ENCODE measurements at places on chromosomes 4 and X. TPM values are rescaled to one million over a fixed set of nuclear protein-coding genes. Genes with fewer than 3 reads are reported as not detected.

NEUROG2 gene
- 0.90 TPM for total RNA-seq

TCEAL5 gene
- 63.7 TPM for total RNA-seq

DNA sequence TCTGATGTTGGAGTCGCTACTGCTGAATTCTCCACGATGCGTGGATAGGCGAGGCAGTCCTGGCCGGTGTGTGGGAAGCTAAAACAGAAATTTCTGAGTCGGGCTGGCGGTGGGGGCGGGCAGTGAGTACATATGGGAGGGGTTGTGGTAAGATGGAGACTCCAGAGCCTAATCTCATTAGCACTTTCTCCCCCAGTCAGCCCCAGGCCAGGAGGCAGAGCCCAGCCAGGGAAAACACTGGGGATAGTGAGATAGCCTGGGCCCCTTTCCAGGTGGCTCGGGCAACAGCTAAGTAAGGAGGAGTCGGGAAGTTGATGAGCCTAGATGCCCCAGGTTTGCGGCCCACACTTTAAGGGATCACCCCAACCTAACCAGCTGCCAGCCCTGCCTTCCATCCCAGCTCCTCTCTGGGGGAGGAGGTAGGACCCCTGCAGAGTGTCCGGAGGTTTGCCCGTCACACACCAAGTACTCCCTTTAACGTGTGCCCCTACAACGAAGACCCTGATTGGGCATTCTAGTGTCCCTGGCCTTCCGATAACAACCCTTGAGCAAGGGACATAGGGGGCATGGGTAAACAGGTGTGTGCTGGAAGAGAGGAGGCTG lies 2.4 kb upstream of the LOC101059915 start:
- DNase-seq, result no peak

- DNase-seq, result no peak
These were observed 37.5 kb upstream of the MAOA start for GRCh38 chrX:43618366-43619205.

RTL3 gene
- total RNA-seq, result not detected

CLNK gene
- not detected for total RNA-seq

P2RY8 gene
- not detected for total RNA-seq

DNA sequence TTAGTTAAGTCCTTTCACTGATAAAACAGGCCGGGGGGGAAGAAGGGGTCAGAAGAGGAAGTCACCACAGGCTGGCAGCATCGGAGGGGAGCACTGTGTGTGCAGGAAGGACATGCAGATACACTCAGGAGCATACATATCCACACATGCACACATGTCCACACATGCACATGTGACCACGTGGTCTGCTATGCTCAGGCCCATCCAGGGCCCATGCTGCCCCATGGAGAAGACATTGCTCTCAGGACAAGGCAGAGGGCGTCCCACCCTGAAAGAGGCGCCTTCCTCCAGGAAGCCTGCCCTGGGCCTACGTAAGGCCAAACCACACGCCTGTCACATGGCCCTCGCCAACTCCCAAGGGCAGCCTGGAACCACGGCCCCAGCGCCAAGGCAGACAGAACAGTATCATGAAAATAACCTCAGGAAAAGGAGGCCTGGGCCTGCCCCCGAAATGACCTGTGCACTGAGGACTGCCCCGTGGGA lies 15.8 kb downstream of the WDR1 start:
- DNase-seq, result no peak

GRCh38 chrX:46686003-46686645 lies 72.8 kb downstream of the SLC9A7 start:
- DNase-seq, result no peak

DNA sequence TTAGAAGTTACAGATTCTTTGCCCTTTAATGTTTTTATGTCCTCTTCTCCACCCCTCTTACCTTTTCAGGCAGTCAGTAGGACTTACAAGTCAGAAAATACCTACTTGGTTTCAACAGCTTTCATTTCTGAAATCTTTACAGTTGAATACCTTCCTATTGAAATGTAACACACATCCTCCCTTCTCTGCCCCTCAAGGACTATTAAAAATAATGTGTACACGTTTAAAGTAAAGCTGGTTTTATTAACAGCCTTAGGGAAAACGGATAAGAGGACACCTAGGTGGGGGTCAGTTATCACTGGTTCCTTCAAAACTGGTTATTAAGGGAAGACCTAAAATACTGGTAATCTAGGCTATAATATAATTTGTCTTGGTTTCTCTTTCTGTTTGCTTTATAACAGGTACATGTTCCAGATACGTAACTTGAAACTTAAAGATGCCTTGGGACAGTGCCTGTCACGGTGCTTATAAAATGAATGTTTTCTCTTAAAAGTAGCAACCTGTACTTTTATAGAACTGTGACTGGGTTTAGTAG lies 1.8 kb downstream of the CCSER1 start:
- no peak for DNase-seq

GRCh38 chr4:93289831-93290230 lies 538.7 kb upstream of the ATOH1 start:
- no peak for DNase-seq

WFS1 gene
- total RNA-seq, result 63.8 TPM

DNA sequence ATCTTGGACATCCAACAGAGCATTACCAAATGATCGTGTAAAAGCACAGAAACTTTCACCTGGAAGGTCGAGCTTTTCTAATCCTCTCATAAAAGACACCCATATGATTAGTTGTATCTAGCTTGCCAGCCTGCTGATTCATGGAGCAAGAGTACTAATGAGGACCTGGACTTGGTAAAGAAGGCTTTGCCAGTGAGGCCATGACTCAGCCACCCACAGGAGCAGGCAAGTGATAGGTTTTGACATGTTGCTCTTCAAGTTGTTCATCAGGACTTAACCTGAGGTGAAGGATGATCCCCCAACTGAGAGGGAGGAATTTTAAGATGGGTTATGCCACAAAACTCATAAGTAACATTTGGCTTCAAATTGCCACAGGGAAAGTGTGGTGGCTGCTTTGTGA lies 24.7 kb upstream of the EPGN start:
- DNase-seq, result no peak

GRCh38 chrX:53526999-53527398 lies 92.8 kb upstream of the HSD17B10 start:
- DNase-seq, result no peak

DNA sequence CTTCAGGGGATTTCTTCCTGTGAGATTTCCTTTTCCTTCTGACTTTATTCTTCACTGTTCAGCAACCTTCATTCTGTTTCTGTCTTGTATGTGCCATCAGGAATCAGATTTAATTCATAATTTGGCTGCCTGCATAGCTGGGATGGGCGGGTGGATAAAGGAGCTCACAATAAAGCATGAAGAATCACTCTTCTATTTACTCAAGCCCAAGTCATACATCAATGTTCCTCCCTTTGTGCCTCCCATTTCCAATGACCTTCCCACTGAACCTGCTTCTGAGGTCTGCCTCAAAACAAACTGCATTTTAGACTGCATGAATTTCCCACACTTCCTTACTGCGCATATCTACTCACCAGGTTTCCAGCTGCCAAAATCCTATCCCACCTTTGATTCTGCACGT lies 14.0 kb downstream of the PDGFC start:
- no peak for DNase-seq

CTAG1A gene
- total RNA-seq, result not detected

DNA sequence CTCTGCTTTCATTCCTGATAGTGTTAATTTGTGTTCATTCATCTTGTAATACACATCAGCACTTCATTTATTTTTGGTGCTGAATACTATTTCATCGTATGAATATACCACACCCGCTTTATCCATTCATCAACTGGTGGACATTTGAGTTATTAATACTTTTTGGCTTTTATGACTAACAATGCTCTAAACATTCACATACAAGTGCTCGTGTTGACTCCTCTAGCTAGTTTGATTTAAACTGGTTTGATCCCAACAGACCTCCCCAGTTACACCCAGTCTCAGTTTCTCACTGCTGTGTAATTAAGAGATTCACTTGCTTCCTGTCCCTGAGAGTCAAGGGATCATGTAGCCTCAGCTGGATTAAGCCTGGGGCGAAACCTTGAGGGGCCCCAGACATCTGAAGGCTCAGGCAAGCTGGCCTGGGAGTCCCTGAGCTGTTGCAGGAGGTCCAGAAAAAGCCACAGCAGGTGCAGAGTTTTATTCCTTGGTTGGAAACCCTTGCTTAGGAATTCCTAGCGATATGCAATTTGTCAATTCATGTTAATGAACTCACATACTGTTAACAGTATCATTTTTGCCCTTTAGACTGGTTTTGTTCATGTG lies 52.8 kb upstream of the CLDN24 start:
- no peak for DNase-seq

- DNase-seq, result no peak
These were observed 52.3 kb downstream of the C4orf51 start for GRCh38 chr4:145732001-145732815.

GRCh38 chr4:53557669-53558064 lies 33.6 kb downstream of the LNX1 start:
- no peak for DNase-seq

RAB39B gene
- 19.0 TPM for total RNA-seq

GRCh38 chr4:10554121-10554520 lies 96.9 kb upstream of the ZNF518B start:
- DNase-seq, result no peak

GRCh38 chr4:119025916-119026661 lies 109.5 kb upstream of the MYOZ2 start:
- no peak for DNase-seq

DNA sequence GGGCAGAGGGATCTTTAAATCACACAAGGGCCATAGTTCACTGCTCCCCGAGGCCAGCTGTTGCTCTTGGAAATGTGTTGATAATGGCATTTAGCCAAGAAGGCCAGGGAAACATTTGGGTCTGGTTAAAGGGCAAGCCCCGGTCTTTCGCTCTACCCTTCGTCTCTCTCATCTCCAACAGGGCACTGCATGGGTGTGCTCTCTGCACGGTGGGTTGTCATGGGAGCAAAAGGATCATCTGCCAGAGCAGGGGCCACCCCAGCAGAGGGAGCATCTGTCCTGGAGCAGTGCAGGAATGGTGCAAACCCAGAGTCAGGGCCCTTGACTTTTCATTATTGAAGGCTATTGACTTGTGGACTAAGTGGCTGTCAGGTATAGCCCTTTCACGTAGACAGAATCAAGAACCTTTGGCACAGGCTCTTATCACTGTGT lies 22.7 kb upstream of the PGRMC2 start:
- no peak for DNase-seq

GRCh38 chr4:115424852-115425251 lies 311.4 kb upstream of the NDST4 start:
- no peak for DNase-seq

Data from dorsolateral prefrontal cortex (tissue), 122 donors.